ENCODE measurements at places on chromosomes 12 and 14. TPM values are rescaled to one million over a fixed set of nuclear protein-coding genes. Genes with fewer than 3 reads are reported as not detected.

DNA sequence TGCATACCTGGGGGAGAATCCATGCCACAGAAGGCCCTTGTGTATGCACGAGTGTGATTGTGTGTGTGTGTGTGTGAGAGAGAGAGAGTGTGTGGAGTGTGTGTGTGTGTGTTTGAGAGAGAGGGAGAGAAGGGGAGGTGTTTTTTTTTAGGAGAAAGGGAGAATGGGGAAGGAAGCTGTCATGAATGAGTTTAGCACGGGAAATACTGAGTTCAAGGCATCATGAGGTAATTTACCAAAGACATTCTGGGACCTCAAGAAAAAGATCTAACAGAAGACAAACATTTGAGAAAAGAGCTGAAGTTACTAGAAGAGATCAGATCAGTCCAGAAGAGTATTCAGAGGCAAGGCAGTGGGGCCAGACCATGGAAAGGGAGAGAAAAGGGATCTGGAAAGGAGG is 157.1 kb downstream of the TTC7B start:
- H3K36me3 ChIP-seq: no peaks in the 10 kb centered on the region
- no peak overlapping the region for H3K27ac ChIP-seq
- H3K27me3 ChIP-seq: no peaks in the 10 kb centered on the region
- DNase-seq: no peak
- H3K4me1 ChIP-seq: no peaks in the 10 kb centered on the region
- no peak overlapping the region for H3K4me3 ChIP-seq

GRCh38 chr14:78530078-78530477 is 359.9 kb downstream of the NRXN3 start:
- no peak overlapping the region for H3K4me3 ChIP-seq
- H3K27ac ChIP-seq: no peak overlapping the region
- H3K27me3 ChIP-seq: no peaks in the 10 kb centered on the region
- H3K36me3 ChIP-seq: no peaks in the 10 kb centered on the region

DNA sequence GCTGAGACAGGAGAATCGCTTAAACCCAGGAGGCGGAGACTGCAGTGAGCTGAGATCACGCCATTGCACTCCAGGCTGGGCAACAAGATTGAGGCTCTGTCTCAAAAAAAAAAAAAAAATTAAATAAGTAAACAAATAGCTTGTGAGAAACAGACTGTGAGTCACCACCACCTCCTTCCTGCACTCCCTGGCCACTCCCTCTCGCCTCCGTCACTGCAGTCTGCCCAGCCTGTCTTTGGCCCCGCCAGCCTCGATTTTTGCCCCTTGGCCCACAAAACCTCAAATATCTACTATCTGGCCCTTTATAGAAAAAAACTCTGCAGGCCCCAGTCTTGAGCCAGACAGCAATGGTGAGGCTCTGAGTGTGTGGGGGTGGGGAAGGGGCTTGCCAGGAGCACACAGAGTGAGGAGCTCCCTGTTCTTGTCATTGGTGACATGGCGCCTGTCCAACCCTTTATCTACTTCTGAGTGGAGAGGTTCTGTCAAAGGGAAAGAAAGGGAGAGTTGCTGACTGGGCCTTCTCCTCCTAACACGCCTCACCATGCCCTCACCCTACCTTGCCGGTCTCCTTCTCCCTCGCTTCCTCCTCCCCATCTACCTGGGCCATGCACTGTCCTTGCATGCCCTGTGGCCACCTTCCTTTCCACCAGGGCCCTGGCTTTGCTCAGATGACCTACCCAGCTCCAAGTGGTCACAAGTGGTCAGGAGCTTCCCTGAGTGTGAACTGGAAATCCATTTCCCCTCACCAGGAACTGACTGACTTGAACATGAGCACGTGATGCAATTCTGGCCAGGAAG is 22.1 kb downstream of the LGMN start:
- H3K27ac ChIP-seq: no peak overlapping the region
- no peak overlapping the region for H3K4me3 ChIP-seq
- DNase-seq: no peak
- H3K4me1 ChIP-seq: peaks cover 15% of the 10 kb centered on the region

- H3K4me1 ChIP-seq: no peaks in the 10 kb centered on the region
- no peaks in the 10 kb centered on the region for H3K36me3 ChIP-seq
- H3K27ac ChIP-seq: no peak overlapping the region
Observed at GRCh38 chr12:8655421-8655820, 7.2 kb downstream of the MFAP5 start.

GRCh38 chr14:88793259-88793625 is 489 bp upstream of the EML5 start:
- no peaks in the 10 kb centered on the region for H3K36me3 ChIP-seq
- H3K4me3 ChIP-seq: peak overlapping the region; percentile 55
- H3K4me1 ChIP-seq: peaks cover 6% of the 10 kb centered on the region
- DNase-seq: no peak

DNA sequence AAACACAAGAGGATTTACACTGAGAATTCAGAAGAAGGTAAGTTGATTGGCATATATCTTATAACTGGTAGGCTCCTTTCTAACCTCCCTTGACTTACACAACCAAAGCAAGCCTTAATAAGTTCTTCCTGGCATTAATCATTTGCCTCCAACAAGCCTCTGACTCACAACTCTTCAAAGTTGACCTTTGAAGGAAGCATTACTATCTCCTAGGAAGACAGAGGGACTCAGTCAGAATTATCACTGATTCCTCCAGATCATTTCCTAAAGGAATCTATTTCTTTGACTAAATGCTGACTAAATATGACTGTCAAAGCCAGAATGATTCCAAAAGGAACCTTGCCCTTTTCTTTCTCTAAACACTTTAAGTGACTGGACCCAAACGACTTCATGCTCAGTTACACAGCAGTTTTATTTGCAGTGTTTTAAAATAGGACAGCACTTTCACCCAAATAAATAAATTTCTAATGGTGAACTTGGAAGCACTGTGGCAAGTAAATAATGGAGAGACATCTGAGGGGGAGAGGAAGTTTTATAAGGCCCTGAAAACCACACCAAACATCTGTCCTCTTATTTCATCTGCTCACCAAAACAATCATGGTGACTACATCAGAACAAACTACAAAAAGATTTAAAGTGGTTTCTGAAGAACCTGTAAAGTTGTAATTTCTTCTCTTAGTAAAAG is 128.2 kb downstream of the KLHL28 start:
- no peaks in the 10 kb centered on the region for H3K36me3 ChIP-seq
- no peaks in the 10 kb centered on the region for H3K4me1 ChIP-seq
- H3K27me3 ChIP-seq: no peaks in the 10 kb centered on the region
- no peak overlapping the region for H3K27ac ChIP-seq
- DNase-seq: no peak

DNA sequence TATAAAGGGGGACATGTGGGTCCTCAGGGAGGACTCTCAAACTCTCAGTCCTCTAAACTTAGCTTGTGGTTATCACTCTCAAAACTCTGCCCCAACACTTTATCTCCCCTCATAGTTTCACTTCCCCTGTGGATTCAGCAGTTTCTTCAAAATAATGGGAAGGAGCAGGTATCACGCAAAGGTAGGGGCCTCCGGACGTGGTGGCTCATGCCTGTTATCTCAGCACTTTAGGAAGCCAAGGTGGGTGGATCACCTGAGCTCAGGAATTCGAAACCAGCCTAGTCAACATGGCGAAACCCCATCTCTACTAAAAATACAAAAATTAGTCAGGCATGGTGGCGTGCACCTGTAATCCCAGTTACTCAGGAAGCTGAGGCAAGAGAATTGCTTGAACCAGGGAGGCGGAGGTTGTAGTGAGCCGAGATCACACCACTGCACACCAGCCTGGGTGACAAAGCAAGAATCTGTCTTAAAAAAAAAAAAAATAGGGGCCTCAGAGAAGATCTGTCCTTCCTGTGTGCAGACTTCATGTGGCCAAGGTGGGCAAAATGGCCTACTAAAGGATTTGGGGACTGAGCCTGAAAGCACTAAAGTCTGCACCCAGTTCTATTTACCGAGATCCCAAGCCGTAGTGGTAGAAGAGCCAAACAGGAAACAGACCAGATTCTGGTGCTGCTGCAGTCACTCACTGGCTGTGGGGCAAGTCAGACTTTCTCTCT is 6.4 kb downstream of the ITGB7 start:
- peak overlapping the region; percentile 55 for H3K27ac ChIP-seq
- H3K4me1 ChIP-seq: peaks cover 42% of the 10 kb centered on the region
- peak; percentile 55 for DNase-seq
- H3K27me3 ChIP-seq: no peaks in the 10 kb centered on the region
- no peak overlapping the region for H3K4me3 ChIP-seq
- peaks cover 7% of the 10 kb centered on the region for H3K36me3 ChIP-seq

- no peaks in the 10 kb centered on the region for H3K36me3 ChIP-seq
- H3K4me1 ChIP-seq: no peaks in the 10 kb centered on the region
- H3K27me3 ChIP-seq: no peaks in the 10 kb centered on the region
- H3K4me3 ChIP-seq: no peak overlapping the region
Observed at GRCh38 chr14:58662759-58663158, 25.0 kb downstream of the DACT1 start.

GRCh38 chr14:93240678-93241000 is 33.6 kb downstream of the UBR7 start:
- no peak overlapping the region for H3K4me3 ChIP-seq
- H3K27me3 ChIP-seq: no peaks in the 10 kb centered on the region
- no peak for DNase-seq
- no peak overlapping the region for H3K27ac ChIP-seq
- H3K36me3 ChIP-seq: peaks cover 18% of the 10 kb centered on the region

DNA sequence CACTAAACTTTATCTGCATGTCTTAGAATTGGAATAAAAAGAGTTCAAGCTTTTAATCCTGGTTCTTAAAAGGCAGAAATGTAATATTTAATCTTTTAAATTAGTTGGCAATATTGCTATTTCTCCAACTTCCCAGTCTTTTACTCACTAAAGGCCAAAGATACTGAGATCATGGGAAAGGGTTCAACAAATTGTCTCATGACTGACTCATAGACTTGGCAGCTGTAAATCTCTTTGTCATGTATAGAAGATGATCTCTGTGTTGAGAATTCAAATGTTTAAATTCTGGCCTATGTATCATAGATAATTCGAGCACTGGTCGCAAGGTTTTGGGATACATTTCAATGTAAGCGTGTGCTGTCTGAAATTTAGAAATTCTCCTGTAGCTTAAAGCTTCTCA is 40.1 kb upstream of the STRAP start:
- no peaks in the 10 kb centered on the region for H3K4me1 ChIP-seq
- no peaks in the 10 kb centered on the region for H3K36me3 ChIP-seq
- no peaks in the 10 kb centered on the region for H3K27me3 ChIP-seq

- H3K27me3 ChIP-seq: peaks cover 2% of the 10 kb centered on the region
- H3K27ac ChIP-seq: no peak overlapping the region
- no peaks in the 10 kb centered on the region for H3K36me3 ChIP-seq
- no peak for DNase-seq
- H3K4me1 ChIP-seq: no peaks in the 10 kb centered on the region
Observed at GRCh38 chr14:60705100-60705499, 19.1 kb downstream of the SIX4 start.

GRCh38 chr14:73324533-73324932 is 87.2 kb downstream of the PAPLN start:
- no peak overlapping the region for H3K27ac ChIP-seq
- H3K27me3 ChIP-seq: no peaks in the 10 kb centered on the region
- peaks cover 9% of the 10 kb centered on the region for H3K4me1 ChIP-seq
- no peak overlapping the region for H3K4me3 ChIP-seq
- H3K36me3 ChIP-seq: peaks cover 3% of the 10 kb centered on the region
- DNase-seq: no peak

GRCh38 chr12:1838994-1839365 is 18.6 kb downstream of the LRTM2 start:
- H3K36me3 ChIP-seq: no peaks in the 10 kb centered on the region
- no peak overlapping the region for H3K27ac ChIP-seq
- H3K4me1 ChIP-seq: peaks cover 8% of the 10 kb centered on the region
- DNase-seq: no peak

- DNase-seq: no peak
- H3K36me3 ChIP-seq: no peaks in the 10 kb centered on the region
- H3K27me3 ChIP-seq: no peaks in the 10 kb centered on the region
- no peaks in the 10 kb centered on the region for H3K4me1 ChIP-seq
Observed at GRCh38 chr12:107448198-107448597, 237.4 kb upstream of the PWP1 start.

GRCh38 chr14:32692441-32692840 is 246.2 kb upstream of the NPAS3 start:
- no peak for DNase-seq
- no peaks in the 10 kb centered on the region for H3K4me1 ChIP-seq
- no peak overlapping the region for H3K27ac ChIP-seq
- no peaks in the 10 kb centered on the region for H3K36me3 ChIP-seq
- H3K4me3 ChIP-seq: no peak overlapping the region

DNA sequence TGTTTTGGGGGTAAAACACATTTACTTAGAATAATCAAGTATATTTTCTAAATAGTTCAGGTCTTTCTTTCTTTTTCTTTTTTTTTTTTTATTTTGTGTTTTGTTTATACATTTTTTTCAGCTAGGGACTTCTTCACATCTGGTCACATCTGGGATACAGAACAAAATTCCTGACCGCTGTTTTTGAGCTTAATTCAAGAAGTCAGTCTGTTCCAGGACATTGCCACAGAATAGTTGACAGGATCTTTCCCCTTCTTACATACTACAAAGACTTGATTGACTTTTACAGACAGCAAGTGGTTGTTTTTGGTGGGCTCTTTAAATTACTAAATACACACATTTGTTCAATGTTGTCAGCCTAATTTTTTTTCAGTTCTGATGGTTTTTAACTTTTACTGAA is 41.8 kb upstream of the DCN start:
- H3K36me3 ChIP-seq: no peaks in the 10 kb centered on the region
- no peak overlapping the region for H3K4me3 ChIP-seq
- no peaks in the 10 kb centered on the region for H3K27me3 ChIP-seq

DNA sequence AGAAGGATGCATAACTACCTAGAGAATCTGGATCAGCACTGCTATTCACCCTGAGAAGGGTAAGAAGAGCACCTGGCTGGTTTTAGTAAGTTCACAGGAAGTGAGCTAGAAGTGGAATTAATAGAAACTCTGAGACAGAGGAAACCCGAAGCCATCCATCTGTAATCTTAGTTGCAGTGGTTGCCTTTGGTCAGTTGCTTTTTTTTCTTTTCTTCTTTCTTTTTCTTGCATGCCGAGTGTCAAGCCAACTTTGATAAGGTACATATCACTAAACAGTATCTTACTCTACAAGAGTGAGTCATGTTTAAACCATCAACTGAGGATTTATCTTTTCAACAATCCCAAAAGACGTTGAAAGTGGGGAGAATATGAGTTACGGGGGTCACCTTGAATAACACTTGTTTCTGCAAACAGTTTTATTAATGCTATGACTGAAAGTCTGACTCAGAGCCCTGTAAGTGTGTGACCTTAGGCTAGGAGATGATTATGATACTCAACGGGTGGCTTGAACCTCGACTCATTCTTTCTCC is 26.7 kb downstream of the C12orf75 start:
- no peak for DNase-seq
- peaks cover 6% of the 10 kb centered on the region for H3K36me3 ChIP-seq
- no peak overlapping the region for H3K4me3 ChIP-seq

DNA sequence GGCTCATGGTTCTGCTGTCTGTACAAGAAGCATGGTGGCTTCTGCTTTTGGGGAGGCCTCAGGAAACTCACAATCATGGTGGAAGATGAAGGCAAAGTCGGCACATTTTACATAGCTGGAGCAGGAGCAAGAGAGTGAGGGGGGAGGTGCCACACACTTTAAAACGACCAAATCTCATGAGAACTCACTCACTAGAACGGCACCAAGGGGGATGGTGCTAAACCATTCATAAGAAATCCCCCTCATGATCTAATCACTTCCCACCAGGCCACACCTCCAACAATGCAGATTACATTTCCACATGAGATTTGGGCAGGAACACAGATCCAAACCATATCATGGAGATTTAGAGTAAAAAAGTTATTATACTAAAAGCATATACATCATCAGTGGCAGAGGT is 13.6 kb upstream of the LEMD3 start:
- no peak overlapping the region for H3K4me3 ChIP-seq
- H3K36me3 ChIP-seq: no peaks in the 10 kb centered on the region
- H3K27me3 ChIP-seq: no peaks in the 10 kb centered on the region
- DNase-seq: no peak
- no peak overlapping the region for H3K27ac ChIP-seq

Gene DEGS2
- 2.1 TPM for polyA plus RNA-seq

Gene SYNDIG1L
- 0.11 TPM for polyA plus RNA-seq

Gene MMP19
- polyA plus RNA-seq: 19.9 TPM

Gene ALDH1L2
- 0.55 TPM for polyA plus RNA-seq
